ENCODE measurements at places on chromosomes 4 and X.

GRCh38 chrX:72025236-72025770, 106.4 kb downstream of the RTL5 start:
- no peak for DNase-seq

- DNase-seq, result no peak
Observed at GRCh38 chrX:46582966-46583365, 9.4 kb downstream of the CHST7 start.

- DNase-seq, result no peak
Observed at GRCh38 chrX:35023683-35024082, 81.1 kb downstream of the FAM47B start.

DNA sequence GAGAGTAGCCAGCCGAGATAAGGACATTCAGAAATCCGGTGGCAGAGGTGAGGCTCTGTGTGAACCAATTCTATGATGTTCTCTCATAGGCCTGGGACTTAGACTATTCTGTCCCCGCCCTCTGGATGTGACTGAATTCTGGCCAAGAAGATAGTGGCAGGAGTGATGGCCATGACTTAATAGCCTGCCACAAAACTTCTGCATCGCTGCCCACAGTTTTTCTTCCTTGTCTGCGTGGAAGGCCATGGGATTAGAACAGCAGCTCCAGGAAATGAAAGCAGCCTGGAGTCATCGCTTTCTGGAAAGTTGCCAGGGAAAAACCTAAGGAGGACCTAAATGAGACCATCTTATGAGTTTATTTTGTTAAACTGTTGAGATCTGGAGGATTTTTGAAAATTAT, 134.7 kb downstream of the F11 start:
- no peak for DNase-seq

GRCh38 chr4:130901321-130901720, 1805.4 kb downstream of the C4orf33 start:
- no peak for DNase-seq

DNA sequence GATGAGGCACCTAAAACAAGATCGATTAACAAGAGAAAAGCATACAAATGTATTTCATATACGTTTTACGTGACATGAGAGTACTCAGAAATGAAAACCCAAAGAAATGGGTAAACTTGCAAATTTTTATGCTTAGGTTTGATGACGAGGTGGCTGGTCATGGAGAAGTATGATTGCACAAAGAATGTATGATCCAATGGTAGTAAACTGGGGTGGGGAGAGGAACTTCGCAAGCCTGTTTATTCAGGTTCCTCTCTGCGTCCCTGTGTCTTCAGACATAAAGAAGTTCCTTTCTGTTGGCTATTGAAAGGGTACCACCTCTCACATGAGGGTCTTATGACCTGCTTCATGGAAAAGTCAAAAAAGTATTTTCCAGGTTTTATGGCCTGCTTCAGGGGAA, 309.2 kb downstream of the BCOR start:
- DNase-seq, result no peak

DNA sequence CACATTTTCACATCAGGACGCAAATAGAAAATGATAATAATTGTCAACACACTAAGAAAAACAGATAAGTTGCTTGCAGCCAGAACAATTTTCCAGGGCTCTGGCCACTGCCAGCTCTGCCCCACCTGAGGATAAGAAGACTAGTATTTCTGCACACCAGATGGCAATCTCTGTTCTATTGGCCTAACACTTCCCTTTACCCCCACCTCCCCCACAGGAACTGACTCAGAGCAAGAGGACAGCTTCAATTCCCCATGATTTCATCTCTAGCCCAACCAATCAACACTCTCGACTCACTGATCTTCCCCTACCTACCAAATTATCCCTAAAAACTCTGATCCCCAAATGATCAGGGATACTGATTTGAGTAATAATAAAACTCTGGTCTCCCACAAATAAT, 164.0 kb downstream of the SMARCA1 start:
- peak; percentile 41 for DNase-seq

GRCh38 chr4:727576-727975, 21.9 kb downstream of the PCGF3 start:
- DNase-seq, result no peak

GRCh38 chr4:47373174-47373573, 90.3 kb downstream of the COMMD8 start:
- DNase-seq, result peak; percentile 59

- DNase-seq, result no peak
Observed at GRCh38 chrX:20947411-20947912, 426.8 kb upstream of the CNKSR2 start.

- peak; percentile 28 for DNase-seq
Observed at GRCh38 chr4:105605493-105605892, 53.1 kb downstream of the ARHGEF38 start.

Measured in hematopoietic multipotent progenitor cell treated with erythropoietin and hydrocortisone succinate and interleukin-3 and kit ligand, for 4 days (in vitro differentiated cells).